ENCODE measurements at places on chromosomes 16 and 17.
A peak's percentile ranks its signal among the peaks of the same experiment; 100 is the strongest.

DNA sequence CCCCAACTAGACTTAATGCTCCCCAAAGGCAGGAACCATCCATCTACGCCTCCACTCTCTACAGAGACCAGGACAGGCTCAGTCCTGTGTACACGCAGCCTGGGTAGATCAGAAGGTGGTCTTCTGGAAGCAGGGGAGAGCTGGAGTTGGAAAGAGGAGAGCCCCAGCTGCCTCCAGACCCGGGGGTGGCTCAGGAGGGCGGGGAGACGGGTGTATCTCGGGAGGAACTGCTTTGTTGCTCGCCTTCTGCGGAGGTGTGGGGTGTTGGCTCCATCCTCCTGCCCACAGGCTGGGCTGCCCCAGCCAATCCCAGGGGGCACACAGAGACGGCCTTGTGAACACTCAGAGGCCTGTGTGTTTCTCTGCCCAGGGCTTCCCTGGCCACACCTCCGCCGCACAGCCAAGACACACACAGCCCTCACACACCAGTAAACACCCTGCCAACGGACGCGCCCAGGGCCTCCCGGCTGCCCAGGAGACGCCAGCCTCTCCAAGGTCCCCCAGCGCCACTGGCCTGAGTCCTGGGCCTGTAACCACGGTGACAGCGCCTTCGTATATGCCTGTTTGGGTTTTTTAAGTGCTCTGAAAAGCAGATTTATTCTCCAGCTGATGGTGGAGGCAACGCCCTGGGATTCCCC is 143.4 kb upstream of the CDC42EP4 start:
- DNase-seq = no peak

DNA sequence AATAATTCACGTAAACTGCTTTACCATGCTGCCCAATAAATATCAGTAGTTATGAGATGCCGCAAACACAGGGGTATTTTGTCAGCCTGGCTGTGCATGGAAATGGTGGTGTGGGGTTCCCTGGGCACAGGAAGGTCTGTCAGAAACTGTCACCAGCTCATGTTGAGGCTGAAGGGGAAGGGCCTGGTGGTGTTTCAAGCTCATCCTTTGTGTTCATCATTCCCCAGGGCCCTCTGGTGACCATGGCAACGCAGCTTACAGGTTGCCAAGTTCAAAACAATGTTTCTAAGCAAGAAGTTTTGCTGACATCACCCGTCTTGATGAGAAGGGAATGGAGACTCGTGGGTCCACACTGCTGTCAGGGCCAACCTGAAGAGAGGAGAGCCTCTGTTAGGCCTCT is 348.9 kb upstream of the C16orf82 start:
- no peak for DNase-seq

DNA sequence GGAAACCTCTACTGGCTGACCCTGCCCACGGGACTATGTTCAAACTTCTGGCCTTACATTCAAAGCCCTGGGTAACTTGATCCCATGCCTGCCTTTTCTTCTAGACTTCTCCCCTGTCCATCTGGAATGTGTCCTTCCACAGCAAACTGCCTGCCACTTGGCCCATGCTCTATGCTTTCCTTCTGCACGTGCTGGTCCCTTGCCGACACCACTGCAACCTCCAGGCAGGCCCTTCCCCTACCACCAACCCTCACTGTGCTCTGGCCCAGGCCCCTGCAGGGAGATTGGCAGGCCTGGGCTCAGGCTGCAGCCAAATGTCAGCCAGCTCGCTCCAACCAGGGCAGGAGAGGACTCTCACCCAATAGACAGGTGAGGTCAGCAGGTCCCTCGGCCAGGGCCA is 11.0 kb downstream of the HSD11B2 start:
- no peak for DNase-seq

- DNase-seq = no peak
Measured at GRCh38 chr17:38333635-38334295, 10.0 kb downstream of the GPR179 start.

DNA sequence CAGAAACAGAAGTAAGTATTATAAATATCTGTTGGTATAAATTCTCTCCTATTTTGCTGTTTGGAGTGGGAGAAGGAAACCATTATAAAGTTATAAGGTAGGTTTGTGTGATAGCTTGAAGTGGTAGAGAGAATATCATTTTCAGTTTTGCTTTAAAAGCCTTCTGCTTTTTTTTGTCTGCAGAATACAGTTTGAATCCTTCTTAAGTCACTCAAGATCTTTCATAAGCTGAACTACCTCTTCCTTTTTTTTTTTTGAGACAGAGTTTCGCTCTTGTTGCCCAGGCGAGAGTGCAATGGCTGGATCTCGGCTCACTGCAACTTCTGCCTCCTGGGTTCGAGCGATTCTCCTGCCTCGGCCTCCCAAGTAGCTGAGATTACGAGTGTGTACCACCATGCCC is 9.0 kb downstream of the ATAD5 start:
- no peak for DNase-seq

- no peak for DNase-seq
Measured at GRCh38 chr17:55057184-55057583, 88.6 kb downstream of the STXBP4 start.

- peak; percentile 41 for DNase-seq
Measured at GRCh38 chr17:17236295-17237025, 508 bp downstream of the FLCN start.

DNA sequence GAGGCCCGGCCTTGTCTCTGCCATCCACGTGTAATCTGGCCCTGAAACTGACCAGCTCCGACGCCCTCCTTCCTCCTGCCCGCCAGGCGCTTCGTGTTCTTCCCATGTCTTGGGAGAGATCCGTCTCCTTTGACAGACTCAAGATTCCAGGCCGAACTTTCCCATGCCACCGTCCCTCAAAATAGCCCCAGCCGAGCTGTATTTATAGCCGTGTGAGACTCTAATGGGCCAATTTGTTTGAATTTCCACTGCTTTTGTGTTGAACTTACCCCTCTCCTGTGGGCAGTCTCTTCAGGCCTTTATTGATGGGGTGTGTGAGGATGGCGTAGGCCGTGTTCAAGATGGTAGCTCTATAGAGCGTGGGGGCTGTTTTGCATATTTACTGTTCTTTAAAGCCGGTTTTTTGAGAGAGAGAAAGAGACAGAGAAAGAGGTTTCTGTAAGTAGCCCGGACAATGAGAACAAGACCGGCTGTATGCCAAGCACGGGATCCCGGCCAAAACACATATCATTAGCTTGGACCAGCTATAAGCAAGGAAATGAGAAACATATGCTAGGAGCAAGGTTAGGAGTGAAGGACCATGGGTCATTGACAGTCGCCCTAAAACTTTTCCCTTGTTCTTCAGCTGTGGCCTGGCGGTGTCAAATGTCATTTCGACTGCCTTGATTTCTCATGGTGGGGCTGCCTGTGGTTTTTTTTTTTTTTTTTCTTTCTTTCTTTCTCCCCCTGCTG is 124.5 kb upstream of the ZFHX3 start:
- peak; percentile 53 for DNase-seq
